ENCODE measurements at places on chromosomes 4 and X.

- DNase-seq, result no peak
These were observed 88.1 kb upstream of the ZNF81 start for GRCh38 chrX:47748576-47748975.

DNA sequence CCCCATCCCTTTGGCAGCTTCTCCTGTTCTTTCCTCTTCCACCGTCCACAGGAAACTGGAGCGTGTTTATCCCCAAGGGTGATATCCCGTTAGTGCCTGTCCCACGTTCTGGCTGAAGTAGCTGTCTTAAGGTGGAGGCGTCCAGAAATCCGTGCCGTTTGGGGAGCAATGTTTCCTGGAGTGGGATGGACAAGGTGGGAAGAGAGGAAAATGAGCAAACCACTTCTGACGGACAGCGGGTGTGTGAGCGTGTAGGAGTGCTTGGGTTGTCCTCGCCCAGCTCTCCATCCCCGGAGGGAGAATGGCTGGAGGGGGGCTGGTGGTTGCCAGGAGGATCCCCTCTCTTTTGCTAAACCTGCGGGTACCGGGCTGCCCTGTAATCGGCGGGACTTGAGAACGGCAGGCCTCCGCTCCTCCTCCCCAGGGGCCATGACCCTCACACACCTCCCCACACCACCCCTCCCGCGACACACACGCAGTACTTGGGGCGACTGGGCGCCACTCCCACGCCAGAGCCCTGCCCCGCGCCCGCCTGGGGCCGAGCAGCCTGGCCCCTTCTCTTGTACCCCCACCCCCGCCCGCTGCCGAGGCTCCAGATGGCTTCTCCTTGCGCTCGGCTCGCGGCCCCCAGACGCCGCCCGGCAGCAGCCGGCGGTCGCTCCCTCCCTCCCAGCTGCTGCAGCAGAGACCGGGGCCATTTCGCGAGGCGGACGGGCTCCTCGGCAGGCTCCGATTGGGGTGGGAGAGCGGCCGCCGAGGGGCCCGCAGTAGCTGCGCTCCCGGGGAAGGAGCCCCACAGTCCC, 13.9 kb upstream of the PRDM8 start:
- no peak for DNase-seq

DNA sequence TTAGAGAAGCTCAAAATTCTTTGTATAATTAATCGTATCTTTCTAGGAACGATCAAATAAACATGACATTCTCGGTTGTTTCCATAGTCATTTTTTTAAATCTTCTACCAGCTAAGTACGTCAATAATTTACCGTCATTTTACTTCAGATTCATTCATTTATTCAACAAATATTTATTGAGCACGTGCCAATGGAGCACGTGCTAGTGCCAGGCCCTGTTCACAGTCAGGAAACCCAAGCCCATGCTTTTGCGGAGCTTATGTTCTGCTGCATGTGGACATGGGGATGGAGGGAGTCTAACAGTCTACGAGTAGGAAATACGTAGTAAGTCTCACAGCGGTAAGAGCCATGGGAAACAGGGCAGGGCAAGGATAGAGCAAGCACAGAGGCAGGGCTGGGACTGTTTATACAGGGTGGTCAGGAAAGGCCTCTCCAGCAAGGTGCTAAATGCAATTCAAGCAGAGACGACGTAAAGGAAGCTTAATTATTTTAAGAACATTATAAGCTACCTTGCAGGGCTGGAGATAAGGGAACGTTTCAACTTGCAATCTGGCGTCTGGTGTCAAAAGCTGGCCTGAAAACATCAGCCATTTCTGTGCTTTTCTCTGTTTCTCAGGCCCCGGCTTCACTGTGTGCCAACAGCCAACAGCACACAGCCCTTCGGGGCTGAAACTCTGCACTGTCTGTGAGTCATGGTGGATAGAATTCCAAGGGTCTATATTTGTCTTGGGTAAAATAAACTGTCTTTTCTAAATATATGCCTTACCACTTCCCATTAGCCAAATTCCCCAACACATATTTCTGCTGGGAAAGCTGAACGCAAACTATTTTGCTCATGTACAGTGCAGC, 517.1 kb upstream of the ZFP42 start:
- peak; percentile 16 for DNase-seq

- no peak for DNase-seq
These were observed 34.6 kb downstream of the TEC start for GRCh38 chr4:48235050-48235449.

All from T1000 (cell line).